Activated CD4-positive, alpha-beta T cell treated with anti-CD3 and anti-CD28 coated beads, Interleukin-2, amount 50 U/mL, for 48 hours (primary cell): ENCODE measurements at places on chromosomes 12 and 14.

DNA sequence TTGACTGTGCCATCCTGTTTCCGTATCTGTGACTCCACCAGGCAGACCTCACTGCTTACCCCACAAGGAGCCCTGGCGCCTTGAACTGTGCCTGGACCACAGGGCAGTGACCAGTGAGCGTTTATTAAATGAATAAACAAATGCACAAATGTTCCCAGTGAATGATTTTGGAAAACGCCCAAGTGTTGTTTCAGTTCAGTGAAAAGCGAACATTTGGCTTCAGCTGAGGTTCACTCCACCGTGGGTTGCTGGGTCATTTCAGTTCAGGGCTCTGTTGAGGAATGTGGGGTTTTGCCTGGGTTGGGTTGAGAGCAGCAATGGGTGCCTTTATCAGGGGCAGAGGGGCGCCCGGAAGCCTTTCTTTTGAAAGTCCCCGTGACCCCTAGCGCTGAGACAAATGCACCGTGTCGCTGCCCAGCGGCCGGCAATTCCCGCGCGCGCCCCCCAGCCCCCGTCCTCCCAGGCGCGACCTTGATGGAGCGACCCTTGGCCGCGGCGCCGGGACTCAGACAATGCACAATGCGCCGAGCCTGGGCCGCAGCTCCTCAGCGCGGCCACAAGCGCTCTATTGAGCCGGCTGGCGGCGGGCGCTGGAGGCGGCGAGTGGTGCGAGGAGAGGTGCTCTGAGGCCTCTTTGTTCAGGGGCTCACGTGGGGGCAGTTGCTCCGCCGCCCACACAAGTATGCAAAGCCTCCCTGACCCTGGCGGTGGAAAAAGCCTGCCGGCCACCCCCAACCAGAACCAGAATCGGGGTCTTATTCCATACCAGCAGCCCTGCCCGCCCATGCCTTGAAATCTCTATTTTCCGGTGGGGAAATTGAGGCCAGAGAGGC is 40.5 kb upstream of the CLMN start:
- DNase-seq = no peak

GRCh38 chr12:42923583-42923982 is 334.0 kb upstream of the PRICKLE1 start:
- DNase-seq = no peak

- peak; percentile 60 for DNase-seq
Observed at GRCh38 chr14:65170768-65171507, 68.6 kb upstream of the MAX start.

GRCh38 chr12:14840616-14841015 is 2.7 kb downstream of the ART4 start:
- DNase-seq = no peak

DNA sequence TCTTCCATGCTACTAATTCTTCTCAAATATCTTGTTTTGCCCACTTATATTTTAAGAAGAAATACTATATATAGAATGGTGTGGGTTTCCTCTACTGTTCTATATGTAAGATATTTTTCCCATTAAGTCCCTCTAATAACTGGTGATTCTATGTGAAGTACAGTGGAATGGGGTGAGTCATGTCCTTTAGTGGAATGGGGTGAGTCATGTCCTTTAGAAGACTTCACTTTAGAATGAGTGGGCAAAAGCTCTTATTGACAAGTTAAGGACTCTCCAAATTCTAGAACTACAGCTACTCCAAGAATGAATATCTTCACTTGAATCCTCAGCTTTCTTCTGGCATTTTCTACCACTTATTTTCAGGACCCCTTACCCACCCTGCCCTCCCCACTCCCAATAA is 349.9 kb downstream of the ETNK1 start:
- DNase-seq = no peak

- DNase-seq = no peak
Observed at GRCh38 chr14:102138961-102139285, 774 bp upstream of the WDR20 start.

GRCh38 chr12:54230555-54230954 is 41.8 kb upstream of the SMUG1 start:
- DNase-seq = no peak

- no peak for DNase-seq
Observed at GRCh38 chr14:74083784-74084276, 423 bp downstream of the ALDH6A1 start.

DNA sequence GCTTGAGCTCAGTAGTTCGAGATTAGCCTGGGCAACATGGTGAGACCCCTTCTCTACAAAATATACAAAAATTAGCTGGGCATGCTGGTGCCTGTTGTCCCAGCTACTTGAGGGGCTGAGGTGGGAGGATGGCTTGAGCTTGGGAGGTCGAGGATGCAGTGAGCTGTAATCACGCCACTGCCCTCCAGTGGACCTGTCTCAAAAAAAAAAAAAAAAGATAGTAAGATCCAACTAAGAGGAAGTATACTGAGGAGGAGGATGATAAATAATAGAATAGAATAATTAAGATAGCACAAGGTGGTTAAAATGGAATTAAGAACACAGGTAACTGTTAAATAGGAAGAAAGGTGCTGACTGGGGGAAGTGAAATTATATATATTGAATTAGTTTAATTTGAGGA is 37.0 kb upstream of the BAZ1A start:
- DNase-seq = no peak

DNA sequence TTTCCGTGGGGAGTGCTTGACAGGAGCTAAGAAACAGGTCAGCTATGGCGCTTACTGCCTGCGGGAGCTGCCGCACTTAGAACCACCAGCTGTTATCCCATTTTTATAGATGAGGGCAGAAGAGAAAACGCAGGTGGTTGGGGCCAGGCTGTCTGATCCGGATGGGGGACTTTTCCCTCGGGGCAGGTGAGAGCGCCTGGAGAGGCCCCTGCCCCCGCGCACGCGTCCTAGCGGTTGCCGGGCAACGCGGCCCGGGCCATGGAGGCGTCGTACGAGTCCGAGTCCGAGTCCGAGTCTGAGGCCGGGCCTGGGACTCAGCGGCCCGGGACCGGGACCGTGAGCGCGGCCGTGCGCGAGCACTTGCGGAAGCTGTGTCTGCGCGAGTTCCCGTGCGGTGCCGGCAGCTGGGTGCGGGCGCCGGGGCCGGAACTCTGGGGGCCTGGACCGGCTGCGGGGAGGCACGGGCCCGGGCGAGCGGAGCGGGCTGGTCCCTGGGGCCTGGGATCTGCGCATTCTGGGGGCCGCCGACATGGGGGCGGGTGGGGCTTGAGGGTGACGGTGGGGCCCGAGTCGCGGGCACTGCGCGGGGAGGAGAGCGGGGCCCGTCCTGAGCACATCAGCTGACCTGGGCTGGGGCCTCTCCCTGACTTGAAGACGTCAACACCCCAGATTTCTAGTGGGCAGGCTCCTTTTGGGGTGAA is at the start of gene LRRC43:
TSS of gene LRRC43 (plus strand) at position 237 of the 701 bp plus-strand sequence. CDS start at position 259, 22 bp downstream.
- DNase-seq = peak; percentile 29

- no peak for DNase-seq
Observed at GRCh38 chr12:86513226-86513625, 257.0 kb upstream of the MGAT4C start.

DNA sequence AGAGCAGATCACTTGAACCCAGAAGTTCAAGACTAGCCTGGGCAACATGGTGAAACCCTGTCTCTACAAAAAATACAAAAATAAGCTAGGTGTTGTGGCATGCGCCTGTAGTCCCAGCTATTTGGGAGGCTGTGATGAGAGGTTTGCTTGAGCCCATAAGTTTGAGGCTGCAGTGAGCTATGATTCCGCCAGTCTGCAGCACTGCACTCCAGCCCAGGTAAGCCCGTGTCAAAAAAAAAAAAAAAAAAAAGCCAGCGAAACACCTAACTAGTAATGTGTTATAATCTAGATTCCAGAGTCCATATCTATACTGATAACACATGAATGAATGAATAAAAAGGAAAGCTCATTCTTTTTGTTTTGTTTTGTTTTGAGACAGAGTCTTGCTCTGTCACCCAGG is 18.5 kb upstream of the SLC25A3 start:
- DNase-seq = no peak

DNA sequence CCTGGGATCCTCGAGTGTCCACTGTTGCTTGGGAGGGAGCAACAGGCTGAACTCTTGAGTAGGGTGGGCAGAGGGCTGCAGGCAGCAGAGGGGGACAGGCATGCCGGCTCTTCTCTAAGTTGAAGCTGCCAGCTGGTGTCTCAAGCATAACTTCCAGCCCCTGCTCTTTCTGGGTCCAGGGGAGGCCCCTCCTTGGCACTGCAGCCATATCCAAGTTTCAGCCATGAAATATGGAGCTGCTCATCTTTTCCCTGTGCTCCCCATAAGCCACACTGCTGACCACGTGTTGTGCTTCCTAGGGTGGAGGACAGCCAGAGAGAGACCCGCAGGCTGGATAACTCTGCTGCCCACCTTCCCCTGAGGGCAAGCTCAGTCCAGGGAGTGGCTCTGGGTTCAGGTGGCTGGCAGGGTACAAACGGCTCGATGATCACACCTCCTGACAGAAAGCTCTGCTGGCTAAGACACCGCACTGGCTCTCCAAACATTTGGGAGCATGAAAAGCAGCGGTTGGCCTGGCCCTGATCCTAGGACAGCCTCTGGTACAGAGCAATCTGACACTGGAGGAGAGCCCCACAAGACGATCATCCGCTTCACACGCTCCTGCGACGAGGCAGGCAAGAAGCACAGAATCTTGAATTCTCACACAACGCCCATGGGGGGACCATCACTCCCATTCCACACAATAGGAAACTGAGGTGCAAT is 79.6 kb downstream of the PITPNM2 start:
- DNase-seq = no peak

GRCh38 chr12:48198985-48199384 is 4.1 kb downstream of the OR10AD1 start:
- DNase-seq = no peak

- DNase-seq = no peak
Observed at GRCh38 chr14:56304456-56304855, 186.2 kb downstream of the PELI2 start.

DNA sequence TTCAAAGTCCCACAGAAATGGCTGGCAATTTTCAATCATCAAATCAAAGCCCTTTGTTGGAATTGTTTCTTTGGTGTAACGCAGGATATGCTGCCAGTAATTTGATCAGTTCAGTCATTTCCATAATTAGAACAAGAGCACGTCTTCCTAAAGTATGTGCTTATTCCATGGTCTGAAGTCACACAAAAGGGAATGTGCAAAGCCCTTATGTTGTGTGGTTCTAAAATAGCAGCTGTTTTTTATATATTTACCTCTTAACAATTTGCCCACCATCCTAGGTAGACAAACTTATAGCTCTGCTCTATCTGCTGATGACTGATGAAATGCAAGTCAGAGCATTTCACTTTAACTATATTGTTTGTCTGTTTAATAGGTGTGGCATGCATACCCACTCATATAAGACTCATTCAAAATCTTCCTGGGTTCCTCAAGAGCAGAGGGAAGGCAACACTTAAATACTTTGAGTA is 176.1 kb upstream of the SLC38A2 start:
- DNase-seq = no peak

DNA sequence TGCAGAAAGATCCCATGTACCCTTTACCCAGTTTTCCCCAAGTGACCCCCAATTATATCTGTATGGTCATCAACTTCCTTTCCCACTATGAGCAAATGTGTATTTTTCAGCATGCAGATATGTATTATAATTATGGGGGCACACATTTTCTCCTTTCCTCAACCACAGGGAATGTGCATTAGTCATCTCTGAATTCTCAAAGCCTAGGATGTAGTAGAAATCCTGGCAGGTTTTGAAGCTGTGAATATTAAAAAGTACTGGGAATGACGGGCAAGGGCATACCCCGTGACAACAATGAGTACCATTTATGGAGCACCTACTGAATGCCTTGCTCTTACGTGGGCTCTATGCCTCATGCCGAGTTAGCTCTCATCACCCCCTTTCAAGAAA is 71.5 kb downstream of the VWF start:
- DNase-seq = no peak

DNA sequence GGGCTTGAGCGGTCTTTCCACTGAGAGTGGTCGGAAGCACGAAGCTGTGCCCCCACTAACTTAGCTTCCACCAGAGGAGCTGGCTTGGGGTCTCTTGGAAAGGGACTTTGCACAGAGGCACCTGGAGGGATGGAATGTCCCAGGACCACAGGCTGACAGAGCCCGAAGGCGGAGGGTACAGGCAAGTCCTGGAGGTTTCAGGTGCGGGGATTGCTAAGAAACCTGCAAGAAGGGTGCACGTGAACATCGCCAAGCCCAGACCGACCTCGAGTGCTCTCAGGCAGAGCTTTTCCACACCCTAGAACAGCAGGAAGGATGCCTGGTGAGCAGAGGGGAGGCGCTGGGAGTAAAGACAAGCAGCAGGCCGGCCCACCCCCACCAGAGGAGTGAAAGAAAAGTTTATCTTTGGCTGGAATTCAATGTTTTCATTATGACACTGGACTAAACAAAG is 61.6 kb downstream of the SERPINA3 start:
- no peak for DNase-seq

DNA sequence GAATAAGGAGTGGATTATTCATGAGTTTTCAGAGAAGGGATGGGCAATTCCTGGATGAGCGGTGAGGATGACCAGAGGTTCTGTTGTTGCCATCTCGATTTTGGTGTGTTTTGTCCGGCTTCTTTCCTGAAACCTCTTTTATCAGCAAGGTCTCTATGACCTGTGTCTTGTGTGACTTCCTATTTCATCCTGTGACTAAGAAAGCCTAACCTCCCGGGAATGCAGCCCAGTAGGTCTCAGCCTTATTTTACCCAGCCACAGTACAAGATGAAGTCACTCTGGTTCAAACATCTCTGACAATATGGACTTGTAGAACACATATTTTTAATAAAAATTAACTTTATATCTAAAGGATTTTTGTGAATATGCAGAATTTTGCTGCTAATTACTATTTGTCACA is 716.4 kb downstream of the FSCB start:
- no peak for DNase-seq

DNA sequence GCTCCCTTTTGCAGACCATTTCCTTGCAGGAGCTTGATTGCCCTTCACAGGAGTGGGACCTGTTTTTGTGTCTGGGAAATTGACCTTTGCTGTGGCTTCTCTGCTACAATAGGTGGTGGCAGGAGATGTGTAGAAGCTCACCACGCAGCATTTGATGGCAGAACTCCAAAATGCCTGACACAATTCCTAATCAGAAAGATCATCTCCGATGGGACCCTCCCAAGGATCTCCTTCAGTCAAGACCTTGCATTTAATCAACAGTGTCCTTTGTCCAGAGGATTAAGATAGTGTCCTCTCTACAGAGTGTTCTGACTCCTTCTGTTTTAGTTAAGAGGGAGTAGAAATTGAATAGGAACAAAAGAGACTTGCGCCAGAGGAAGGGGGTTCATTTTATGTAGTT is 83.6 kb upstream of the DDHD1 start:
- DNase-seq = no peak

GRCh38 chr14:98374136-98374535 is 897.9 kb downstream of the BCL11B start:
- DNase-seq = no peak

GRCh38 chr14:26191671-26192070 is 406.2 kb downstream of the NOVA1 start:
- DNase-seq = no peak

GRCh38 chr12:64008596-64008995 is 164.1 kb downstream of the SRGAP1 start:
- DNase-seq = no peak

DNA sequence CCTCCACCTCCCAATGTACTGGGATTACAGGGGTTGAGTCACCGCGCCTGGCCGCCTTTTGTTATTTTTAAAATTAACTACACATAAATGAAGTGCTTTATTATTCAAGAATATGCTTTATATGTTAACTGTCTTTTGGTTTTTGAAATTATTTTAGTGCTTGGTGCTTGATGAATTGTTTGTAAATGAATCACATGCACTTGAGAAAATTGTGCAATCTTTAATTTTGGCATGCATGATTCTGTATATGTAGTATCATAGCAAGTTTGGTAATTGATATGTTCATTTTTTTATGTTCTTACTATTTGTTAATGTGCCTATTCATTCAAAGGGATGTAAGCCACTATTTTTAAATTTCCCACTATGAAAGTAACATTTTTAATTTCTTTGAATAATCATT is 440.9 kb downstream of the NAV3 start:
- no peak for DNase-seq

GRCh38 chr12:46386877-46387629 is 14.5 kb upstream of the SLC38A2 start:
- DNase-seq = no peak
